Fibroblast of skin of back (primary cell): ENCODE measurements at places on chromosomes 12 and 14.

- no peak for DNase-seq
Measured at GRCh38 chr14:97453991-97454390, 656.8 kb downstream of the VRK1 start.

- peak; percentile 7 for DNase-seq
Measured at GRCh38 chr14:61365667-61366212, 44.4 kb downstream of the PRKCH start.

GRCh38 chr14:33792720-33793368, 158.0 kb downstream of the EGLN3 start:
- DNase-seq, result peak; percentile 68

DNA sequence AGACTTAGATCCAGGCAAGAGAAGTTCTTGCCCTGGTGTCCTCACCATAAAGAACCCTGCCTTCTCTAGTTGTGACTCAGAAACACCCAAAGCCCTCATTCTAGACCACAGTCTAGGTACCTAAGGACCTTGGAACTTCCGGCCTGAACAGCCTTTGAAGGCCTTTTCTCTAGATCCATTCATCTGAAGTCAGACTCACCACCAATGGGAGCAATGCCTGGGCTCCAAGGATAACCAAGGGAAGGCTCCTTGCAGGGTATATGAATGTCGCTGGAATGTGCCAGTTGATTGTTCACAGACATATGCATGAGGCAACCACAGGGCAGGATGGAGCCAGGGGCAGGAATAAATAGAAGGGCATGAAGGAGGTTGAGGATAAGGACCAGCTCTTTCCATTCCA, 86.3 kb downstream of the PLCZ1 start:
- peak; percentile 3 for DNase-seq

GRCh38 chr14:51546603-51547258, 105.0 kb upstream of the FRMD6 start:
- no peak for DNase-seq

GRCh38 chr12:124026755-124027745, 54.0 kb downstream of the ZNF664 start:
- peak; percentile 95 for DNase-seq

DNA sequence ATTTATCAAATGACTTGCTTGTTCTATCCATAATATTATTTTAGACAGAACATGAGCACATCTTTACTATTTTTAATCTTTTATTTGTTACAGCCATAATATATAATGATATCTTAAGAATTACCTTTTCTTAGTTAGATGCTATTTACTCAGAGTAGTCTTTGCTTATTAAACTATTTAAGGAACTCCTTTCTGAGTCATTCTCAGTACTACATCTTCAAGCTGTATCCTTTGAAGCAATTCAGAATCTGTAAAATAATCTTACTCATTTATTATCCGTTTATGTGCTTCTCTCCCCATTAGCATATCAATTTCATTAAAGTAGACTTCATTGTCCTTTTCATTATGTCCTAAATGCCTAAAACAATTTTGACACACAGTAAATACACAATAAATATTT, 240.4 kb upstream of the FAR2 start:
- DNase-seq, result peak; percentile 34

- DNase-seq, result no peak
Measured at GRCh38 chr14:58138714-58139482, 13.1 kb downstream of the ARMH4 start.

DNA sequence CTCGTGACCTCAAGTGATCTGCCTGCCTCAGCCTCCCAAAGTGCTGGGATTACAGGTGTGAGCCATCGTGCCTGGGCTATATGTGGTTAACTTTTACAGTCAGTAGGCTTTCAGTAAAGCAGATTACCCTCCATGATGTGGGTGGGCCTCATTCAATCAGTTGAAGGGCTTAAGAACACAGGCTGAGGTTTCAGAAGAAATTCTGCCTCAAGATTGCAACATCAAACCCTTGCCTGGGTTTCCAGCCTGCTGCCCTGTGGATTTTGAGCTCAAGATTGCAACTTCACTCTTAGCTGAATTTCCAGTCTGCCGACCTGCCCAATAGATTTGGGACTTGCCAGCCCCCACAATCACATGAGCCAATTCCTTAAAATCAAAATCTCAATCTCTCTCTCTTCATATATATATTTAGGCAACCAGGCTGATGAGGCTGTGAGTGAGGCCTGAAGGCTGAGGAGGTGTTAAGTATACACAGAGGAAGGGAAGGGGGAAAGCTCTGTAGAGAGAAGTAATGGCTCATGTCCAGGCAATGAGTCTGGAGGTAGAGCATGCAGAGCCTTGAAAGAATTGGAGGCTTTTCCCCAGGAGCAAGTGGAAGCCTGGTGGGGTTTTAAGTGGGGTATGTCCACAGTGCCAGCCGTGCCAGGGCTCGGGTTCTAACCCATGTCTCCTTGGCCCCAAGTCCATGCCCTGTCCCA, 33.3 kb upstream of the ACTN1 start:
- DNase-seq, result no peak

DNA sequence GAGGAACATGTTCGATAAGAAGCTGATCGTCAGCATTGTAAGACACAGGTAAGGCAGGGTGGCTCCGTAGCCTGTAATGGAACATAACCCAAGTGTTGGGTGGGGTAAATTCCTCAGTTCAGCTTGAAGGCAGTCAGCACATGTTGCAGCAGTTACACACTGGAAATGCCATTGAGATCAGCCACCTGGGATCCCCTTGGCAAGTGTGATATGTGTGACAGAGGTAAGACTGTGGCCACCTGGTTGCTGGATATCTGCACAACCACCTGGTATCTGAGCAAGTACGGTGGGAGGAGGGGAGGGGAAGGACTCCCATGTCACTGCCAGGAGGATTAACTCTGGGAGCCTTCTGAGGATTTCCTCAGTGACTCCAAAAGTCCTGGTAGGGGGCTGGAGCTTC, 158.0 kb upstream of the CAND1 start:
- no peak for DNase-seq

DNA sequence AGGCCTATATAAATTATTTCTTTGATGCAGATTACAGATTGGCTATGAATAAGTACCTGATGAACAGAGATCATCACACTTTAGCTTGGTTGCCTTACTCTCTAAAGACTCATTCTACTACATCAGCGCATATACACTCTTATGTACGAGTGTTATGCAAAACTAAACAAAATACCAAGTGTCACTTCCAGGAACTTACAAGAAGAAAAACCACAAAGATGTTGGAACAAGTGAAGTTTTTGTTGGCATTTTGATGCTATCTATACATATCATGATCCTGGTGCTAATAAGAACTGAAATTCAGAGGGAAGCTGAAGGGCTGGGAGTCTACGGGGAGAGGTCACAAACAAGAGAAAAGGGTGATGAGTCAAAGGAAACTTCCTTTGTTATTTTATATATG, 47.9 kb upstream of the CERS5 start:
- peak; percentile 27 for DNase-seq

- DNase-seq, result no peak
Measured at GRCh38 chr12:54926246-54926645, 58.3 kb downstream of the TESPA1 start.

DNA sequence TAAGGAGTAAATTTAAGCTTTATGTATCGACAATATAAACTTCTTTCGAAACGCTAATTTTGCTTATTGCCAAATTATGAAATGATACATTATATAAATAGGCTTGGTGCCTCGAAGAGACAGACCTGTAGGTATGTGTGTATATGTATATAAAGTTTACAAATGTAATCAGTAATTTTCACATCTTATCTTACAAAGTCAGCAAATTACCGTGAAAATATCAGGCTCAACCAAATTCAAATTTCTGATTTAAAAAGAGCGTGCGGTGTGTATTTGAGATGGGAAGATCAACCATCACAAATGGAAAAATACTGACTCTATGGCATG, 605 bp downstream of the ZCRB1 start:
- no peak for DNase-seq

DNA sequence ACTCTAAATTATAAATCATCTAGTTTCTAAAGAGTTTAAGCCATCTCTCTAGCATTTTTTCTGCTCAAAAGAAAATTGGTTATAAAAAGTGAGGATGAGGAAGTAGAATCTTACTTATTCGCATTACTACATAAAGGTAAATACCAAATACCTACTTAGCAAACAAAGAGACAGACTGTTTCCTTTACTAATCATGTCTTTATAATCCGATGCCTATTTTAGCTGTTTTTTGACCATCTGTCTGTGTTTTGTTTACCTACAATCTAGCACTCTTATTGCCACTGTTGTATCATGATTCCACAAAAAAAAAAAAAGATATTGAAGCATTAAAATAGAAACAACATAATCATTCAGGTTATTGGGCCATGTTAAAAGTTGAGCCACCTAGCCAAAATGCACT, 396.2 kb downstream of the PAWR start:
- DNase-seq, result no peak

DNA sequence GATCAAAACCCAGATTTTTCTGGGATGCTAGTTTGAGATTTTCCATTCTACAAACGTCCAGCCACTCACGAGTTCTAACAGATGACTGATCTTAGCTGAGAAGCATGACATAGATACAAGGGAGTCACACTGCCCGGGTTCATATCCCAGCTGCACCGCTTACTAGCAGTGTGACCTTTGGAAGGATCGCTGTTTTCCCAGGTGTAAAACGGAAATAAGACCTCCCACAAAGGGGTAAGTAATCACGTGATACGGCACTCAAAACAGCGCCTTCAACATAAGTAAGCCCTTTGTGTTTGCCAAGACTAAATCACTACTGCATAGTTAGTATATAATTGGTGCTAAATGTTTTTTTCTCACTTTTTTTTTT, 624 bp upstream of the PWP1 start:
- peak; percentile 13 for DNase-seq

DNA sequence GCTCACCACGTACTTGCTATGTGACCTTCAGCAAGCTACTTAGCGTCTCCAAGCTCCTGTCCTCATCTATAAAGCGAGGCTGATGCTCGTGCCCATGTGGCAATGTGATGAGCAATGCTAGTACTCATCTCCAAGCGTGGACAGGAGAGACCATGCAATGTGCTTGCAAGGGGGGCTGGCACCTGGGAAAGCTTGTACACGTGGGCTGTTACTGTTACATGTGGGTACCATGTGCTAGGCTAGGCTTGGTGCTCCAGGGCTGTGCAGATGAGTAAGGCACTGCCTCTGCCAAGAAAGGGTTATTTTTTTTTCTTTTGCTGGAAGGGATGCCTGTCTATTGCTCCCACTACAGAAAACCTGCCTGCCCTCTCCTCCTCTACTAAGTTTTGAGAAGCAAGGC, 46.6 kb downstream of the TSPAN11 start:
- no peak for DNase-seq

GRCh38 chr12:79614730-79615129, 76.0 kb downstream of the PAWR start:
- no peak for DNase-seq

DNA sequence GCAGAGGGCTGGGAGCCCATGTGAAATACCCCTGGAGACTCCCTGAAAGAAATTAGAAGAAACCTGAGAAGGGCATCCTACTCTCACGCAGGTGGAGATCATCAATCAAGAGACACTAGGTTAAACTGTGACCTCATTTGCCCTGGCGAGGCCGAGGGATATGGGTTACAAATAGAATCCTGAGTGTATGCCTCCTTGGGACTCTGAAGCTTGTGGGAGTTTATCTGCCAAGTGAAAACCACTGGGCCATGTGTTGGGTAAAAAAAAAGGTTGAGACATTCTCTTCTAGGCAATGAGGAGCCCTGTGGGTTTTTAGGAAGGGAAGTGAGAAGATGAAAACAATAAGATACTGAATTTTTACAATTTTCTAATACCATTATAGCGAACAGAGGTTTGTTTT, 160.7 kb upstream of the ARID2 start:
- no peak for DNase-seq

DNA sequence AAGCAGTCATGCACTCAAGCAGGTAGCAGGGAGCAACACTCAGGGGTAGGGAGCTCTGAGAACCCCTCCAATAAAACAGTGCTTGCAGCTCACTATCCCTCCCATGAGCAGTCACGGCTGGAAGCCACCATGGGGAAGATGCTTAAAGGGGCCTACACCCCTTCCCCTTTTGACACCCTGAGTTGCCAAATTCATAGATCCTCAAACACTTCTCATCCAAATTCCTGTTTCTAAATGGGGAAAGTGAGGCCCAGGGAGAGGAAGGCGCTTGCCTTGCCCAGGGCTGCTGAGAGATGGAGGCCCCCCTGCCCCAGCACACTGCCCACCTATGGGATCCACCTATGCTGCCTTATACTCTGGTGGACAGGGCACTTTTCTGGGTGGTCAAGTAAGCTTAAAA, 7.2 kb upstream of the ENDOU start:
- no peak for DNase-seq

GRCh38 chr14:101231828-101232227, 328.3 kb upstream of the RTL1 start:
- no peak for DNase-seq

GRCh38 chr12:52585066-52585465, 11.4 kb upstream of the KRT74 start:
- no peak for DNase-seq

DNA sequence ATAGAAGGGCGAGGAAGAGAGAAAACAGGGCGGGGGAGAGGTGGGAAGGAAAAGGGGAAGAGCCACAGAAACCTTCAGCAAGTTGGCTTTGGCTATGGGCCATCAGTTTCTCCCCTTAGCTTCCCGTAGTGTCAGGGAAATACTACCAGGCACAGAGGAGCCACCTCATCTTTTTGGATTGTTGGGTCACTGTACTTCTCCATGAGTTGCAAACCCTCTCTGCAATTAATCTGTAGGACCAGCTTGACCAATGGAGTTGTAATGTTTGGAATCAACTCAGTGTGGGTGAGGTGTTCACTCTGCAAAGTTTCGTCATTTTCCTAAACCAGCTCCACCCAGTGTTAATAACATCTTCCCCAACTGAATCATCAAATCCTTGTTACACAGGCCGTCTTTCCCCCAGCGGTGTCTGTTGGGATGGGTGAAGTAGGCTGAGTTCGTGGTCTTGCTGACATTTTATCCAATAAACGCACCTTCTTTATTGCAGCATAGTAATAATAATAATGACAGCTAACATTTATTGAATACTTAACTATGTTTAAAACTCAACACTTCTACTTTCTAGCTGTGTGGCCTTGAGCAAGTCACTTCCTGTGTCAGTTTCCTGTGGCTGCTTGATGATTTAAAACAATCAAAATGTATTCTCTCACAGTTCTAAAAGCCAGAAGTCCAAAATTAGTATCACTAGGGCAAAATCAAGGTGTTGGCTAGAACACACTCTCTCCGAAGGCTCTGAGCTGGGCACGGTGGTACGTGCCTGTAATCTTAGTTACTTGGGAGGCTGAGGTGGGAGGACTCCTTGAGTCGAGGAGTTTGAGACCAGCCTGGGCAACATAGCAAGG, 8.1 kb upstream of the GLTP start:
- DNase-seq, result peak; percentile 97

DNA sequence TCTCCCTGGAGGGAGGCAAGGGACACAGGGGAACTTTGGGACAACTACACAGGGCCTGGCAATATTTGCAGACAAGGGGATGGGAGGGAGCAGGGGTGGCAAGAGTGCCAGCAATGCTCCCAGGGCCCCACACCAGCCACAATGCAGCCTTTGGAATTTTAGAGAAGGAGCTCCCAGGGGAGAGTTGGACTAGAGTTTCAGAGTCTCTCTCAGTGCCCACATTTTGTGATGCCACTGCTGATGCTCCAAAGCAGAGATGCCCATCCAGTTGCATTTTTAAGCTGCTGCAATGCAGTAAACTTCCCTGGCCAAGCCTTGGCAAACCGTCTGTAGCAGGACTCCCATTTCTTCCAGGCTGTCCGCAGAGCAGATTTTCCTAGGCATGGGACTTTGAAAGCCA, 98.9 kb downstream of the ZFP36L1 start:
- DNase-seq, result no peak

GRCh38 chr14:80536456-80536855, 325.2 kb upstream of the DIO2 start:
- DNase-seq, result no peak

GRCh38 chr14:77812028-77812427, 12.1 kb downstream of the ADCK1 start:
- no peak for DNase-seq

- DNase-seq, result no peak
Measured at GRCh38 chr12:66387117-66387516, 84.8 kb downstream of the HELB start.
